ENCODE measurements at places on chromosomes 3 and 15.

DNA sequence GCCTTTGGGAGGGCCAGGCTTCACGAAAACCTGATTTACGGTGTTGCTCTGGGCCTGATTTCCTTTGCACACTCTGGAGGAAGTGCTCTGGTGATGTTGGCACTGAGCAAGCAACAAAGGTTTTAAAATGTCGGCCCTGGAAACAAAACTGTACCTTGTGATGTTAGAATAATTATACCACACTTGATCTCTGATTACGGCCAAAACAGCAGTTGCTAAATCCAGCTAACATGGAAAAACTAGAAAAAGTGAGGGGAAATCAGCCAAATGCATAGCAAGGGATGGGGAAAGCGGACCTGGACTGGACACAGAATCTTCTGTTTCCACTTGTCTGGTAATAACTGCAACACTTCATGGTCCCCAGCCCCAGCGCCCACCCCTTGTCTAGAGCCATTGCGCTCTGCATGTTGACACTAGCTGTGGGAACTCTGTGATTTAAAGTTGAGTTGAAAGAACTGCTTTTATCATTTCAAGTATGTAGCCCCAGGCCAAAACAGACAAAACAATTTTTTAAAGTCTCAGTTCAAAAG is 120.1 kb downstream of the VGLL4 start:
- DNase-seq: no peak

GRCh38 chr15:78076231-78077052 is 1.1 kb downstream of the TBC1D2B start:
- no peak for DNase-seq

DNA sequence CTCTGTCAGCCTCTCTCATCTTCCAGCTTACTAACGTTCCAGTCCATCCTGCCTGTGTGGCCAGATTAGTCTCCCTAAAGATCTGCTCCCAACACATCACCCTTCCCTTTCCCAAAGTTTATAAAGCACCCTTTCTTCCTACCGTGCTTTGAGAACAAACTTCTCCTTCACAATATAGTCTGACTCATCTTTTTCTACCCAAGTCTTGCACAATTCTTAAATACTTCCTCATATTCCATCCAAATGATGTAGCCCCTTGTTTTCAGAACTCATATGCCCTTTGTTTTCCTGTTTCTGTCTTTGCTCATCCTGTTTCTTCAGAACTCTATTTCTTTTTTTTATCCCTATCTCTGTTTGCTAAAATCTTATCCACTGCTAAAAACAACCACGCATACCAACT is 326.8 kb downstream of the MFSD1 start:
- no peak for DNase-seq

DNA sequence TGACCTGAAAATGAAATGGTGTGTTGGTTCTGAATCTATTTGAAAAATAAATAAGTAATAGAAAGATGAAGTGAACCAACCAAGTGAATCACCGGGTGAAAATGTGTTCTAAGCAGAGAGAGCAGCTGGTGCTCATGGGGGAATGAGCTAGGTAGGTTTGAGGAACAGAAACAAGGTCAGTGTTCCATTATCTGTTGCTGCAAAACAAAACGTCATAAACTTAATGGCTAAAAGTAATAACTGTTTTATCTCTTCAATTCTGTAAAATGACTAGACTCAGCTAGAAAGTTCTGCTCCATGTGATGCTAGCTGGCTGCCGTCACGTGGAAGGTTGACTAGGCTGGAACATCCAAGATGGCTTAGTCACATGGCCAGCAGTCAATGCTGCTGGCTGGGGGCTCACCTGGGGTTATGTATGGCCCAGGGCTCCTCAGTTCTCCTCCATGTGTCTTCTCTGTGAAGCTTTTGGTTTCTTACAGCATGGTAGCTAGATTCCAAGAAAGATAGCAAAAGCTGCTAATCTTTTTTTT is 13.3 kb upstream of the SH3BP5 start:
- DNase-seq: peak; percentile 6

DNA sequence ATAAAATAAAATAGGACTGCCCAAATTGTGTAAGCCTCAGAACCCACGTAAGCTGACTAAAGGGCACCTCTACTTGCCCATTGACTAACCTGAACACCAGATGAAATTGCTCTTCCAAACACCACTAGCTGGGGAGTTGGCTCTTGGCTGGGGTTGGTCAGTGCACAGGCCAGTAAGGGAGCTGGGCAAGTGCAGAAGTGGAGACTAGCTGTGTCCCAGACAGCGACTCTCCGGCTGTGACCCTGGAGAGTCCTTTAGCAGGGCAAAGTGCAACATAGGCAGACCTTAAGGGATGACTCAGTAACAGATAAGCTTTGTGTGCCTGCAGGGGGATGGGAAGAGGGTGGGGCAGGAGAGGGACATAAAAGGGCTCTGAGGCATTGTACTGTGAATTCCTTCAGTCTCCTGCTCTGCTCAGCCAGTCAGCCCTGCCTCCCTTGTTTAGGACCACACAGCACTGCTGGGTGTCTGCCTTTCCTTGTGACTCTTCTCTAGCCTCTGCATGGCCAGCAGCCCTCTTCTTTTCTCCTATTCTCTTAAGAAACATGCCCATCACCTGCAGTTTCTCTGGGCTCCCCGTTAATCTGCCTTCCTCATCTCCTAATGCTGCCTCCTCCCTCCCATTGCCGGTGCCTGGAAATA is 13.2 kb downstream of the NR1I2 start:
- no peak for DNase-seq

DNA sequence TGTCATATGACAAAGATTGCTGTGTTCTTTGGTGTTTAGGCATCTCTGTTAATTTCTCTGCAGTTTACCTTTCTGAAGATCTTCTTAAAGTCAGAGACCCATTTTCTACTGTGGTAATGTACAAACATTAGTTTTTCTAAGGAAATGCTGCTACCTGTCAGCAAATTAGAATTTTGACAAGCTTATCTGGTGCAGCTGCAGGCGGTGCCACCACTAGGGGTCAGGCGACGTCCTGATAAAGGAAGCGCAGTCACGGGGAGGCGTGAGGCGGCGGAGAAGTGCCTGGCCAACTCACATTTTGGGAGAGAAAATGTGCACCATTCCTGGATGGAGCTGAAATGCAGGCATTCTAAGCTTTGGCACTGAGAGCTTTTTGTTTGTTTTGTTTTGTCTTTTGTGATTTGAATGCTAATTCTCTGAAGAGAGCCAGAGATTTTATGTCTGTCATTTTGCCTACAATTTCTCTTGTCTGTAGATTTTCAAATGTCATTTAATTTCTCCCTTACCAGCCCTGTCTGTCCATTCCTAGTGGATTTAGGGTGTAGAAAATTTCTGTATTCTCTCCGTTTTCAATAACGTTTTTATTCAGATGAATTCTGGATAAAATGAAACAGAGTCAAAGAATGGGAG is 24.9 kb upstream of the SIAH2 start:
- peak; percentile 61 for DNase-seq

DNA sequence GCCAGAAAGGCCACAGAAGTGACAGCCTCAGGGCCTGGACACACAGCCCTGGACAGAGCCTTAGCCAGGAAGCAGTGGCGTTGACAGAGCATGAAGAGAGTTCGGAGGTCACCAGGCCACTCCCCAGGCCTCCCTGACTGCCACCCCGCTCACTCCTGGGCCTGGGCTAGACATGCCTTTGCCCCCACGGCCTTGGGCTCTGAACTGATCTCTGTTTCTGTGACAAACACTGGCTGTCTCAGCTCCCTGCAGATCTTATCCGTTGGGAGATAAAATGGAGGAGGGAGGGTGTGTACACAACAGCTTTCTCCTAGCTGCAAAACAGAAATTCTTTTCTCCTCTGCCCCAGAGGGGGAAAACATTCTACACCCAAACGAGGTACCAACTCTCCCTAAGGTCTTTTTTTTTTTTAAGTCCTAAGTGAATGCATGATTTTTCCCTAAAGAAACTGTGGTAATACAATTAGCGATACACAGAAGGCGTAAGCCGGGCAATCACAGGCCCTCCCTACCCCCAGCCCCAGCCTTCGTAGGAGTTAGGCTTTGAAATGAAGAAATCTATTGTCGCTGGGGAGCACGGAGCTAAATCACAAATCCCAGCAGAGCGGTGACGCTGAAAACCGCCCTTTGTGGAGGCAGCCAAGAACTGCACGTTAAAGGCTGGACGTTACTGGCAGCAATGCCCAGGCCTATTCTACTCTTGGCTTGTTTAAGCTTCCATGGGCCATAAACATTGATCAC is 45.0 kb downstream of the SRGAP3 start:
- no peak for DNase-seq

DNA sequence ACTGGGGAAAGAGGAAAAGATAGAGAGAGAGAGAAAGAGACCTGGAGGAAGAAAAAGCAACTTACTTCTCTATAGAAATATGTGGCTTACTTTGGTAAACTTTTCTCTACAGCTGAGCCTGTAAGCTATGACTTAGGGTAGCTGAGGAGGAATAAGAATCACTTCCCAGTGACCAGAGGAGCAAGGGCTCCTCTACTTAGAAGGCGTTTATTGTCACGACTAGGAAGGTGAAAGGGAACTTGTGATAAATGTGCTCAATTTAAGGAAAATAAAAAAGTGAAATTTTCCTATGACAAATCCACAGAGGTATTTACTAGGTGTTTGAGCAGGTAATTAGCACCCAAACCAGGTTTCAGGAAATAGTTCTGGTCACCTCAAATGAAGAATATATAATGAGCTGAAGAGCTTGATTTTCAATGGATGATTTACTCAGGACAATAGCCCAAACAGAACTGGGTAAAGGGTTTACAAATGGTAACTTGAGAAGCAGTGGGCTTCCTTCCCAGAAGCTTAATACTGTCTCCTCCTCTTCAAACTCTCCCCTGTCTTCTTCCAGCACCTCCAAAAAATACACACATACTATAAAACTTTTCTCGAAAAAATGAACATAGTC is 46.1 kb downstream of the SOX2 start:
- DNase-seq: no peak

- no peak for DNase-seq
Measured at GRCh38 chr3:99767291-99767690, 50.4 kb upstream of the CMSS1 start.

GRCh38 chr3:172300862-172301261 is 147.4 kb downstream of the GHSR start:
- DNase-seq: no peak

DNA sequence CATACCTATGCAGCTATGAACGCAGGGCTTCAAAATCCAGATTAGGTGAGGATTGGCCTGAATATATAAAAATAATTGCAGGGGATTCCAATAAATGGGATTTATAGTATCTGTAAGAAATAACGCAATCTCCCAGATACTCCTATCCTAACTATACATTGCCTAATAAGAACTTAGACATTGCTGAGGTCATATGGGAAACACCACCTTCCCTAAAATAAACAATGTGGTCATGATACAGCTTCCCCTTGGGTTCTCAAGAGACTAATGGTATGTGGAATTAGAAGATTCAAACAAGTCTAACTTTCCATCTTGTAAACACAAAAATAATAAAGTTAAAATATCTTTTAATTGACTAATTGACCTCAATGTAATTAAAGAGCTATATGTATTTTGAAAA is 28.2 kb downstream of the UBE3A start:
- no peak for DNase-seq

DNA sequence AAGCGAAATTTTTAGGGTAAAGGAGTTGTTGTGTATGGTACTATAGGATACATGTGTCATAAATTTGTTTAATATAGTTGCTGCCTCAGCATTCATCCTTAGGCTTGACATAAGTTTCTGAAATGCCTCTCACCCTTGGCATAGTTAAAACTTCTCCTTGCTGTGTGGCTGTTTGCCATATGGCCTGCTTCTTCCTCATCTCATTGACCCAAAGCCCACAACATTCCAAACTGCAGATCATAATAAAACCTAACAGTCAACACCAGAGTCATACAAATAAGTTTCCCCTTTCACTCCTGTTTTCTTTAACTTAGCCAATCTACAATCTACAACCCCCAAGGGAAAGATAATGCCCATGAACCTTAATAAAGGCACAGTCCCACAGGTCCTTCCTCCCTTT is 136.6 kb downstream of the TMCC1 start:
- DNase-seq: no peak

DNA sequence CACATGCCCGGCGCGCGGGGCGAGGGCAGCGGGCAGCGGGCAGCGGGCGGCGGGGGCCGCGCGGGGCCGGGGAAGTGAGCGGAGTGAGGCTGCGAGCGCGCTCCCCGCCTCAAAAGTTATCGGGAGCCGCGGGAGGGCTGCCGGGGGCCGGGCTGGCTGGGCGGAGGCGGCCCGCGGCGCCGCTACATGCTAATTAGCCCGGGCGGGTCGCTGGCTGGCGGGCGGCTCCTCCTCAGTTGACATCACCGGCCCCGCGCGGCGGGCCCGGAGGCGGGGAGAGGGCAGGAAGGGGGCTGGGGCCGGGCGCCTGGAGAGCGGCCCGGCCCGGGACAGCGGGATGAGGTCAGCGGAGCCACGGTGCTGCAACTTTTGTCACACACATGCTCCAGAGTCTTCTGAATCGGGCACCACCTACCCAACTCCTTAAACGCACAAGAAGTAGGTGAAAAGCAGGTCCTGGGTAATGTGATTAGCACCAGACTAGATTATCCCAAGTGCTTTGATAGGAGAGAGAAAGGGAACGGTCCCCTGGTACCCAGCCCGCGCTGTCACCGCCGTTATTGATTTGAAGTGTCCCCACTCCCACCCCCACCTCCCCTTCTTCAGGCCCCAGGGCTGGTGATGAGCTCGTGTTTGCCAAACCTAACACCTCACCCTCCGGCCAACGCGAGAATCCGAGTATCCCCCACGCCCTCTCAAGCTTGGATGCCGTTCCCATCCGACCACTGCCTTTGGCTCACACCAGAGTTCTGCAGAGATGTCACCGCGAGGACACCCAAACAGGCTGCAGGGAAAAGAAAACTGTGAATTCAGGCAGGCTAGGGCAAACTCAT is at the start of gene HEG1:
TSS of gene HEG1 (minus strand) at position 85 of the 833 bp plus-strand sequence. CDS start 107 bp downstream, outside the sequence.
- peak; percentile 66 for DNase-seq

GRCh38 chr15:77544162-77544561 is 88.5 kb downstream of the LINGO1 start:
- DNase-seq: no peak

DNA sequence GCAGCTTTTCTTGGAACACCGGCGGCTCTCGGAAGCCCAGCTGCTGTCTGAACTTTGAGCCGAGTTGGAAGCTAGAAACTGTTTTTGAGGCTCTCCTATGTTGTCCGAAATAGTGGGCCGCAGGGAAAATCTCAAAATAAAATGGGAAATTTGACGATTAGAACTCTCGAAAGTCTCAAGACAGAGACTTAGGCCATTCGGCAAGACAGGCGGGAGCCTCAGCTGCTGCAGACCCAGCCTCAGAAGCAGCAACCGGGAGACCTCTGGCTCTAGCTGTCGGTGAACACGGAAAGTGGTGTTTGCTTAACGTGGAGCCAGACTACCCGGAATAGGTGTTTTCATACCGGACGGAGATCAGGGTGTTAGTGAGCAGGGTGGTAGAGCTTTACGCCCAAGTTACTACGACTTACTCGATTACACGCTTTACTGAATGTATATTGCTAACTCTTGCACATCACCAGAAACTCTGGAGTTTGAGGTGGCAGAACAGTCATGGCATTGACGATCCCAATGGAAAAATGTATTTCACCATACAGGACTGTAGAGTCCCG is 357 bp upstream of the MAN2C1 start:
- peak; percentile 18 for DNase-seq

DNA sequence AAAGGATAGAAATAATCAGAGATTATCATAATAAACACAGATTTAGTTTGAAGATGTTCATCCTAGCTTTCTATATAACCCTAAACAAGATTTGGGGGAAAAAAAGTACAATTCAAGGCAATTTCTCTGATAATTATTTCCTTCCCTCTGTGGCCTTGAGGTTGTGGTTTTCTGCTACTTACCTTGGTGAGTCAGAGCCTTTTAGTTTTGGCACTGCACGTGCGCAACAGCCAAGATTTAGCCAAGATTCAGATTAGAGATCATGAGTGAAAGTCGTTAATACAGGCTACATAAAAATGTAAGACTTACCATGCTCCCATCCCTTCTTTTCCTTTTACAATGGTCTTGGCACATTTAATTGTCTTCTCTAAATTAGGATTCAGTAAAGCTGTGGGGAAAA is 6.7 kb downstream of the LYZL4 start:
- DNase-seq: no peak

- no peak for DNase-seq
Measured at GRCh38 chr3:149608987-149609386, 48.8 kb downstream of the WWTR1 start.

Measured in activated effector memory CD4-positive, alpha-beta T cell treated with Interleukin-2 at 50 U/mL for 16 hours (primary cell).